CD4-positive, alpha-beta T cell treated with Interleukin-15 for 4 hours (primary cell): ENCODE measurements at places on chromosomes 16 and 17.
A peak's percentile ranks its signal among the peaks of the same experiment; 100 is the strongest.

DNA sequence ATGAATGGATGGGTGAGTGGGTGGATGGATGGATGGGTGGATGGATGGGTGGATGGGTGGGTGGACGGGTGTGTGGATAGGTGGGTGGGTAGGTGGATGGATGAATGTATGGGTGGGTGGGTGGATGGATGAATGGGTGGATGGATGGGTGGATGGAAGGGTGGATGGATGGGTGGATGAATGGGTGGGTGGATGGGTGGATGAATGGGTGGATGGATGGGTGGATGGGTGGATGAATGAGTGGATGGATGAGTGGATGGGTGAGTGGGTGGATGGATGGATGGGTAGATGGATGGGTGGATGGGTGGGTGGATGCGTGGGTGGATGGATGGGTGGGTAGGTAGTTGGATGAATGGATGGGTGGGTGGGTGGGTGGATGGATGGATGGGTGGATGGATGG, 13.2 kb upstream of the ATP2C2 start:
- no peak for DNase-seq

DNA sequence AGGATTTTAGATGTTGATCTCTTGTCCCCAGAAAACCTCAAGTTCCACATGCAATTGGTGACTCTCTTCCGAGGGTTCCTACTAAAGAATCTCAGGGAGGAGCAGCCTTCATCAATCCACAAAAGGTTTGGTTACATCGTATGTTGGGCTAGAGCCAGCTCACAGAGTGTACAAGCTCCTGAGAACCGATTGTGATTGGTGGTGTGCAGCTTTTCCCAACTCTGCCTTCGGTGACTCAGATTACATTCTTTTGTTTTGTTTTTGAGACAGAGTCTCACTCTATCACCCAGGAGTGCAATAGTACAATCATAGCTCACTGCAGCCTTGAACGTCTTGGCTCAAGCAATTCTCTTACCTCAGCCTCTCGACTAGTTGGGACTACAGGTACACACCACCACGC, 172.4 kb downstream of the PMP22 start:
- no peak for DNase-seq

DNA sequence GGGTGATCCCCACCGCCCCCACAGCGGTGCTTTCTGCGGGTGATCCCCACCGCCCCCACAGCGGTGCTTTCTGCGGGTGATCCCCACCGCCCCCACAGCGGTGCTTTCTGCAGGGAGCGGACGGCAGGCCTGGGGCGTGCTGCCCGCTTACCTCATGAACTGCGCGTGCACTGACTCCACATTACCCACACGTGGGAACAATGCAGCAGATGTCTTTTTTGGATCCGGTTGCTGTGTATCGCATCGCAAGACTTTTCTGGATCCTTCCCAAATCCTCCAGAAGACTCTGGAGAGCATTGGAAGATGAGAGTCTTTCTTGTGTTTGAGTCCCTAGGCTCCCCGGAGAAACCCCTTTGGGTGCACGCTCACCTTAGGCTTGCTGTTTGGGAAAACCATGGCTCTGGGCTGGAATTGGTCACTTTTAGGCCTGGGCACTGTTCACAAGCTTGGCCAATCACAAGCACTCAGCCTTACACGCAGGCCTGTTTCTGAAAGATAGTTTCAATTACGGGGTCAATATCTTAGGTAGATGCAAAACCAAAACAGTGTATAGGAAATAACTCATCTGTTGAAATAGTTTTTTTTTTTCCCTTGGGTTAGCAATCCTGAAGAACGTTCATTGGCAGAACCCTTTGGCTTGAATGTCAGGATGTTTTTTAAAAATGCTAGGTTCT, 201.8 kb downstream of the RPTOR start:
- DNase-seq: no peak

GRCh38 chr17:36495076-36495578, 8.6 kb downstream of the ZNHIT3 start:
- no peak for DNase-seq

DNA sequence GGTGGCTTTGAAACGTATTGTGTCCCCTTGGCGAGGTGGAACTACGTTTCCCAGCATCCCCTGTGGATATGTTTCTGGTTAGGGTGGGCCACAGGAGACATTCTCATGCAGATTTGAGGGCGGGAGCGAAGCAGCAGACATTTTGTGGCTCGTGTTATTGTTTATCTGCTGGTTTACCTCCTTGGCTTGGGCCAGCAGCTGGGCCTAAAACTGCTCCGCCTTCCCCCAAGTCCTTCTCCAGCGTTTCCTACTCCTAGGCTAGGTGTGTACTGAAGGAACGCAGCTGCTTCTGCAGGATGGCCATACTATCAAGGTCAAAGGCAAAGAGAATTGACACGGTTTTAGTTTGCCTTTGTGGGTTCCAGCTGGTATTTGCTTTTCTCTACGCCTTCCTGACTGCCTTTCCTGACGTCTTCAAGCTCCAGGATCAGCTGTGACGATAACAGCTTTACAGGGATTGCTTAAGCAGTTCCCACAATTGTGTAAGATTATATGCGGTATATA, 17.2 kb upstream of the WSB1 start:
- no peak for DNase-seq

DNA sequence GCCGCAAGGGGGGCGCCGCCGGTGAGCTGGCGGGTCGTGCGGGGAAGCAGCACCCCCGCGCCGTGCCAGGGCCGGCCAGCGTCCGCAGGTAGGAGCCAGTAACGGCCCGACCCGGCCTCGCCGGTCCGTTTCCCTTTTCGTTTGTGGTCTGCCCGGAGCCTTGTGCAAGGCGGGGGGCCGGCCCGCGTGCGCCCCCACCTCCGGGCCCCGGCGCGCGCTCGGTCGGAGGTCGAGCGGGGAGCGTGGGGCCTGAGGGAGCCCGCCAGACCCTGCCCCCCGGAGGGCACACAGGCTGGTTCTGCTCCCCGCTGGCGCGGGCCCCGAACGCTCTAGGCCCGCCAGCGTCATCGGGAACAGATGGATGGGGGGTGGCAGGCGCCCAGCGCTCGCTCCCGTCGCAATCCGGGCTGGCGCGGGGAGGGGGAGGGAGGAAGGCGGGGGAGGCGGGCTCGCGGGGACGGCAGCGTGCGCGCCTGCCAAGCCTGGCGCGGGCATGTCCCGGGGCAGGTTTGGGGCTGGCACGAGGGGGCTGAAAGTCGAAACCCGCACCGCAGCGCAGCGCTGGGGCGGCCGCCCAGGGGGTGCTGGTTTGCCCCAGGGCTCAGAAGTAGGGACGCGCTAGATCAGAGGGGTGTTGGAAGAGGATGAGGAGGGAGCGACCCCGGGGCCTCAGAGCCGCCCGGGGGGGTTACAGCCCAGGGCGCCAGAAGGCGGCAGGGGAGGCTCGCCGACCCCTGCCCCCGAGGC, 1.5 kb upstream of the GSE1 start:
- peak; percentile 20 for DNase-seq

DNA sequence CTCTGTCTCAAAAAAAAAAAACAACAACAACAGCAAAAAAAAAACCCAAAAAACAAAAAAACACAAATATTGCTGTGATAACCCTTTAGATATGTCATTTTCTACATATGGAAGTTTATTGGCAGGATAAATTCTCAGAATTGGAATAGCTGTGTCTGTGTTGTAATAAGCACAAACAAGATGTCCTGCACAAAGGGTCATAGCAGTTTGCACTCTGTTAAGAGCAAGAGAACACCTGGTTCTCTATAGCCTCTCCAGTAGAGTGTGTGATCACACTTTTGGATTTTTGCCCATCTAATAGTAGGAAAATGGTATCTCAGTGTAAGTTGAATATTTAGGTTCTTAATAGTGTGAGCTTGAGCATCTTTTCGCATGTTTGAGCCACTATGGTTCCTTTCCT, 60.4 kb downstream of the USP43 start:
- no peak for DNase-seq

GRCh38 chr17:32276171-32276601, 10.6 kb downstream of the RHBDL3 start:
- no peak for DNase-seq

GRCh38 chr17:80129006-80129565, 17.8 kb downstream of the EIF4A3 start:
- no peak for DNase-seq

- DNase-seq: no peak
Observed at GRCh38 chr17:72518159-72518732, 397.4 kb downstream of the SOX9 start.

GRCh38 chr17:56322991-56323390, 169.7 kb downstream of the ANKFN1 start:
- no peak for DNase-seq
